ENCODE measurements at places on chromosomes 2 and 18.

DNA sequence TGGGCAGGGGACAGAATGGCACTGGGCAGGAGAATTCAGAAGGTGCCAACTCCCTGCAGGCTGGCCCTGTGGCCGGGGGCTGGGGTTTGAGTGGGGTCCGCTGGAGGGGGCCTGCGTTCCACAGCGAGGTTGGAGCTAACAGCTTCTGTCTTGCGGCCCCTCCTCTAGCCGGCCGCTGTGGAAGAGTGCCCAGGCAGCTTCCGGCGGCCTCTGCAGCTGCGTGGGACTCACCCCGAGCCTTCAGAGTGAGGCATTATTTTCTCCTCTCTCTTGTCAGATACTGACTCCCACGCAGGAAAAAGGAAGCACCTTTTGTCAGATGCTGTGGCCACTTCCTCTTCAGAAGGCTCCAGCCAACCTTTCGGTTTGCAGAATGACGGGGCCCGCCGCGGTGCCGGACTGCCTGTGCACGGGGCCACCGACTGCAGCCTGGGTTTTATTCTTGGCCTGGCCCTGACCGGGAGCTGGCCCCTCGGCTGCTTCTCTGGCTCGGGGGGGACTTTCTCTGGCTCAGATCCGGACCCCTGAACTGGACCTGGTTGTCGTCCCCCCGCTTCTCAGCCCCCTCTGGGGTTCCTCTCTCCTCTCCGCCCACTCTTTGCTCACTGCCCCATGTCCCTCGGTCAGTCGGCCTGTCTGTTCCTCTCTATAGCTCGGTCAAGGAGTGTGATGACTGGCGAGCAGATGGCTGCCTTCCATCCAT lies 40.1 kb downstream of the ARHGAP25 start:
- peak; percentile 25 for DNase-seq

- DNase-seq = no peak
Observed at GRCh38 chr18:66727991-66728390, 124.1 kb upstream of the CDH19 start.

DNA sequence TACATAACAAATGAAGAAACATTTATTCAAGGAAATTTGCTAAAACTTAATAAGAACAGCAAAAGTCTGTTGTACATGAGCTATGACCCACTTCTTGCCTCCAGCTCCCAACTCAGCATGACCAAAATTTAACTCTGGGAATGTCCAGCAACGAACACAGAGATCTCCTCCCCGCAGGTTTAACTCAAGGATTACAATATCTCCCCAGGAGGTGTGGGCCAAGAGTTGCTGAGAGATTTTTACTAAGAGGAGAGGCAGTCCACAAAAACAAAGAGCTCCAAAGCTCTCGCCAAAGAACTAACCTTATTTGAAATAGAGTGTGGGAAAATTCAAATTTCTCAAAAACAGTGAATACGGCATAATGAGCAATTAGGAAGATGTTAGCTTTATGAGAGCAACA lies 318.5 kb downstream of the GRB14 start:
- DNase-seq = no peak

DNA sequence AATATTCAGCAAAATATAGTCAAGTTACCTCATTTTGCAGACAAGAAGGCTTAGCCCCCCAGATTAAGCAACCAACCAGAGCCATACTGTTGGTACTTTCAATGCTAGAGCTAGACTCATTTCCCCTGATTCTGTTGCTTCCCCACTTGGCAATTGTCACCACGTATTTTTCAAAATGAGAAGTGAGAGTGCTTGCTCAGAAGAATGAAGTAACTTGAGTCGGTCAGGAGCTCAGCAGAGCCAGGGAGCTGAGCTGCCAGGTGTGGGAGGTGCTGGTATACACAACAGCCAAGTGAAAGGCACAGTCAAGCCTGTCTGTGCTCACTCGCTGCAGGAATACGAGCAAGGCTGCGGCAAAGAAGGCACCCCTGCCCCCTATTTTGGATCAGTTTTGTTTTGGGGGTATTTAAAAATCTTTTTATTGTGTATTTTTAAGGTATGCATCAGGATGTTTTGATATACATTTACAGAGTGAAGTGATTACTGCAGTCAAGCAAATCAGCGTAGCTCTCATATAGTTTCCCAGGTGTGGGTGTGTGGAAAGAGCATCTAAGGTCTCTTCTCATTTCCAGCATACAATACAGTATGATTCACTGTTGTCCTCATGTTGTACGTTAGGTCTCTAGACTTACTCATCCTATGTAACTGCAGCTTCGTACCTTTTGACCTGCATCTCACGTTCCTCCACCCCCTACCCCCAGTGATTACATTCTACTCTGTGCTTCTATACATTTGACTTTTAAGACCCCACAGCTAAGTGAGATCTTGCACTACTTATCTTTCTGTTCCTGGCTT lies 62.4 kb downstream of the MRPS9 start:
- DNase-seq = no peak

DNA sequence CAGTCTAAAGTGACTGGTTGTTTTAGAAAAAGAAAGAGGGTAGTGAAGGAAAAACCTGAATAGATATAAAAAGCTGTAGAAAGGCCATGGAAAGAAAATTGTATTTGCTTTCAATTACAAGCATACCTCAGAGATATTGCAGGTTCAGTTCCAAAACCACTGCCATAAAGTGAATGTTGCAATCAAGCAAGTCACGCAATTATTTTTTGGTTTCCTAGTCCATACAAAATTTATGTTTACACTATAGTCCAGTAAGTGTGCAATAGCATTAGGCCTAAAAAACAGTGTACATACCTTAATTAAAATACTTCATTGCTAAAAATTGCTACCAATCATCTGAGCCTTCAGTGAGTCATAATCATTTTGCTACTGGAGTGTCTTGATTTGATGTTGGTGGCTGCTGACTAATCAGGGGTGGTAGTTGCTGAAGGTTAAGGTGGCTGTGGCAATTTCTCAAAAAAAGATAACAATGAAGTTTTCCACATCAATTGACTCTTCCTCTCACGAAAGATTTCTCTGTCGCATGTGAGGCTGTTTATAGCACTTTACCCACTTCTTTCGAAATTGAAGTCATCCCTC lies 2003.8 kb upstream of the PIK3C3 start:
- no peak for DNase-seq

GRCh38 chr2:196123679-196124373 lies 47.6 kb downstream of the STK17B start:
- DNase-seq = no peak

DNA sequence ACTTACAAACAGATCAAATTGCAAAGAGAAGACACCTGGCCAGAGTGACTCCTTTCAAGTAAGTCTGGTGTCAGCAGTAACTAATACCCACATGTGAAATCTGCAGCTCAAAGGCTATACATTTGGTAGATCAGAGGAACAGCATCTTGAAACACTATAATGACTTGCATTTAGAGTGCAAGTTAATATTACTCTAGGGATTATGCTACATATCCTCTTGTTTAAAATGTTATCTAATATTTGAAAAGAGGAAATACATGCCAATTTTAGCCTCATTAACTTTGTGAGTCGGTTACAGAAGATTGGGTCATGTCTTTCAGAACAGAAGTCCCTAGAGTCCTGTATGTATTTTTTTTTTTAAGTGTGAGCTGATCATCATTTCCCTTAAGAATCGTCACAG lies 15.2 kb downstream of the LANCL1 start:
- no peak for DNase-seq

GRCh38 chr2:102442967-102443828 lies 20.2 kb downstream of the IL18RAP start:
- peak; percentile 15 for DNase-seq

- DNase-seq = no peak
Observed at GRCh38 chr2:67246791-67247190, 150.3 kb upstream of the ETAA1 start.

DNA sequence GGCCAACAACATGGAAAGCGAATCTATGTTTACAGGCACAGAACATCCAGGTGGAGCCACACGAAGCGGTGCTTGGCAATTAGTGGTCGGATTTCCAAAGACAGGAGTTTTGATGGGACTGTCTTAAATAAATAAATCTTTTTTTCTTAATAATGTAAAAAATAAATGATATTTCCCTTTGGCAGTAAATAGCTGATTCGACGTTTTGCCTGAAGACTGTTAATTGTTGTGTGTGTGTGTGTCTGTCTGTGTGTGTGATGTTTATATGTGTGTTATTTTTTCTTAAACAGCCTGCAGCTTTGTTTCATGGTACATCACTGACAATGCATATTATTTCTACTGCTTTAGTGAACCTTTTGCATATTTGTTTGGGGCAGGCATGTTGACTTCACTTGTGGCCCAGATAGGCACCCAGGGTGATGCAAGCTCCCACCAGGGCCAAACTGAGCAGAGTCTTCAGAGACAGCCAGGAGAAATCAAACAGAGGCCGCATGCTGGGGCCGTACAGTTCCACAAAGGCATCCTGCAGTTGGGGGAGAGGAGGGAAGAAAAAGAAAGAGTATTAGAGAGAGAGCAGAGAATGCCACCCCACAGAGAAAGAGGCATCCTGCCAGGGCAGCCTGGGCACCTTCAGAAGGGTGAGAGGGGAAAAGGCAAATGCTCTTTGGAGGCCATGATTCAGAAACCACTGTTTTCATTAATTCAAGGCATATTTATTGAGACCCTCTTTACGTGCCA lies 191.2 kb downstream of the BCL2 start:
- DNase-seq = no peak

- no peak for DNase-seq
Observed at GRCh38 chr2:5691985-5692529, at the start of gene SOX11. SOX11 (plus strand) TSS chr2:5692384; CDS start chr2:5692722, 338 bp downstream.

Data from activated CD4-positive, alpha-beta T cell treated with anti-CD3 and anti-CD28 coated beads for 24 hours (primary cell).